Left renal cortex interstitium (tissue), 4 donors: ENCODE measurements at places on chromosomes 12 and 14. TPM values are rescaled to one million over a fixed set of nuclear protein-coding genes. Genes with fewer than 3 reads are reported as not detected.

MYF5 gene
- polyA plus RNA-seq, result not detected

ITGB7 gene
- polyA plus RNA-seq, result 1.2 TPM

SIX4 gene
- 5.3 TPM for polyA plus RNA-seq

RNASE12 gene
- polyA plus RNA-seq, result not detected

NYNRIN gene
- polyA plus RNA-seq, result 47.9 TPM

- no peak for DNase-seq
Measured at GRCh38 chr14:26104717-26105116, 493.1 kb downstream of the NOVA1 start.

- no peak for DNase-seq
Measured at GRCh38 chr12:19763488-19763887, 324.2 kb downstream of the AEBP2 start.

DNA sequence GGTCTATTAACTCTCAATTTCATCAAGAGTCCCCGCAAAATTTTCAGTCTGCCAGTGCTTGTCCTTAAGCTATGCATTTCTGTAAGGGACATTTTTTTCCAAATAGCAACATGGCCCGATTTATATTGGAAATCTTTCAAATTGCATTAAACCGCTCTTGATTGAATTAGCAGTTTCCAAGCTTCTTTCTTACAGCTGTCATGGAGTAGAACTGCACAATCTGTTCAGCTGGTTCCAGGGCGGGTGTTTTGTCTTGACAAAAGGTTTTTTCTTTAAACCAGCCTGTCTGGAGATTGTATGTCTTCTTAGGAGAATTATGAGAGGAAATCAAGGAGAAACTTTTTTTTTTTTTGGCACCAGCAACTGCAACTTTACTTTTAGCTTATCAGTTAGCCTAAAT lies 185.8 kb downstream of the ALG10B start:
- DNase-seq, result no peak

GRCh38 chr14:63717702-63718101 lies 10.2 kb downstream of the SGPP1 start:
- no peak for DNase-seq

- DNase-seq, result no peak
Measured at GRCh38 chr12:126182619-126183236, 1117.5 kb downstream of the AACS start.

DNA sequence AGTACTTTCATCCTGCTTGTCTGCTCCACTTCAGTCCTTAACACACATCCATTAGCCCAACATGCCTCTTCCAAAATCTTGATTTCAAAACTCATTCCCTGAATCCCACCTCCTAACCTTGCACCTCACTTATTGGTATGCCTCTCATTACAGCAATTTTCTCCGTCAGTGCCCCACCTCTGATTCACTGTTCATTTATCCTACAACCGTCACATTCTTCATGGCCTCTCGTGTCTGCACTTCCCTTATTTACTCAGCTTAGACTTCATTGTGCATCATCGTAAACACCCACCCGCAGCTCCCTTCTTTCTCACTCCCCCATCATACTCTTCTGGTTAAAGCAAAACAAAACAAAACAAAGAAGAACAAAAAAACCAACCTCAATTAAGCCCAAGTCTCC lies 160.6 kb upstream of the HMGA2 start:
- DNase-seq, result no peak

DNA sequence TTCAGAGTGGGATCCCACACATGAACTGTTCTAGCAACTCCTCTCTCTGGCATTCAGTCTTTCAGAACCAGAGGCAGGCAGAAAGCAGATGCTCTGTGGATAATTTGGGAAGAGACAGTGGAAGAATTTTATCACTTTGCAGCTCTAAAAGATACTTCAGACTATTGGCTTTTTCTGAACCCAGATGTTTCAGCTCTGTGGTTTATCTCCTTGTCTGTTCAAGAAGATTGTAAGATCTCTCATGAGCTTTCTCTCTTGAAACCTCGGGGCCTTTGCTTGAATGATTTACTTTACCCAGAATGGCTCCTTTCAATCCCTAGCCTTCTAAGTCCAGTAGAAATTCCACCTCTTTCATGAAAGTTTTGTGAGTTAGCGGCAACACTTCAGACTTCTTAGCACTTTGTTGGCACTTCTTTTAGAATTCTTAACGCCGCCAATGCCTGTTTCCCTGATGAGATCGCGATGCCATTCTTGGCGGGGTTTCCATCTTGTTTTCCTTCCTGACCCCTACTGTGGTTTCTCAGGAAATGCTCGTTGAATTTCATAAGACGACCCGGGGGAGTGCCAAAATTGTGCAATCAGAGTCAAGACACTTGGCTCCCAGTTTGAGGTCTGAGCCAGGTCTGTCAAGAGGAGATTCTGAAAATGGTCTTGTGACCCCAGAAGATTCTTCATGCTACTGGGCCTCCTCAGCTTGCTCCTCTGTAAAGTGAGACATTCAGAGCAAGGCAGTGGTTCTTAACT lies 107.0 kb upstream of the PRICKLE1 start:
- DNase-seq, result no peak

- DNase-seq, result no peak
Measured at GRCh38 chr14:24845851-24846250, 204.1 kb downstream of the STXBP6 start.

GRCh38 chr12:6193853-6194815 lies 6.1 kb upstream of the CD9 start:
- DNase-seq, result no peak
